ENCODE measurements at places on chromosomes 3 and 15.
A peak's percentile ranks its signal among the peaks of the same experiment; 100 is the strongest.

- DNase-seq, result no peak
Observed at GRCh38 chr15:23758891-23759290, 71.8 kb upstream of the NDN start.

GRCh38 chr3:170701696-170702678 is 116.1 kb upstream of the SLC7A14 start:
- no peak for DNase-seq

GRCh38 chr3:7779331-7779730 is 722.3 kb upstream of the LMCD1 start:
- no peak for DNase-seq

- DNase-seq, result no peak
Observed at GRCh38 chr3:112615989-112616731, 24.8 kb downstream of the CCDC80 start.

DNA sequence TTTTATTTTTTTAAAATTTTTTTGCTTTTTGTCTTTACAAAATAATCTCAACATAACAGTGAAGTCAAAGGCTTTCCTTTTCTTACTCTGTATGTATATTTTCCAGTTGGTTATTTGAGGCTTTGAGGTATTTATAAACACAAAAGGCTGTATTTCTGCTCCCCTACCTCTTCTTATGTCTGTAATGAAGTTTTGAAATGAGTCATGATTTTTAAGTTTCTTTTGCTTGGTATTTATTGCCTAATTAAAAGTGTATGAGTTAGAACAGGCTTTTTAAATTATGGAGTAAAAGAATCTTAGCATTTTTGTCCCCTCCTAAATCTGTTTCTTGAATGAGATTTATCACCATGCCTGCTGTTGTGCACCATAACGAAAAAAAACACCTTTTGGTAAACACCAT is 66.0 kb downstream of the DCUN1D1 start:
- DNase-seq, result no peak

GRCh38 chr3:127986803-127987202 is 65.4 kb upstream of the SEC61A1 start:
- no peak for DNase-seq

- DNase-seq, result no peak
Observed at GRCh38 chr15:24945711-24946110, 9.1 kb upstream of the SNRPN start.

GRCh38 chr3:34300621-34301020 is 502.2 kb downstream of the PDCD6IP start:
- DNase-seq, result no peak

GRCh38 chr3:48990636-48991469 is 812 bp downstream of the P4HTM start:
- no peak for DNase-seq

- DNase-seq, result peak; percentile 2
Observed at GRCh38 chr3:126051741-126052140, 32.2 kb downstream of the SLC41A3 start.

GRCh38 chr3:57981483-57982087 is 26.6 kb upstream of the FLNB start:
- DNase-seq, result no peak

DNA sequence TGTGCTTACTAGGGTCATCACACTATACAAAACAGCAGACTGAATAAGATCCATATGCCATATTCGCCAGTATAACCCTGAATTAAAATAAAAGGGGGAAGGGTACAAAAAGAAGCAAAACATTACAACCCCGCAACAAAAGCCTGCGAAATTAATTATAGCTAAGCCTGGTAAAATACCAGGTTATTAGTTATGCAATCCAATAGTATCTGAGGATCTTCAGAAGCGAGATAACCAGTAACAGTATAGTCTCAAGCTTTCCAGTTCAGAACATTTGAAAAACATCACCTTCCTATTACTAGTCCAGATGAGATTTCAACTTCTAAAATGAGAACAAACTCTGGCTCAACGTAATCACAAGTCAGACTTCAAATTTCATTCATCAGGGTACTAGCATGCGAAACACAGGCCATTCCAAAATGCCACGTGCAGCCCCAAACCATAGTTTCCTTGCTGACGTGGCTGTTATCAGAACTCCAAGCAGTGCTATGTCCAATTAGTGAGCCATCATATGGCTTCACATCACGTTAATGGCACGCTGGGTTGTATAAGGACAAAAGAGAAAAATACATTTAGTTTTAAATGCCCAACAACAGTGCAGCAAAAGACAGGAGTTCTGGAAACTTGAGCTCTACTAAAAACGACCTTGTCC is 1.1 kb downstream of the SSR3 start:
- DNase-seq, result no peak

DNA sequence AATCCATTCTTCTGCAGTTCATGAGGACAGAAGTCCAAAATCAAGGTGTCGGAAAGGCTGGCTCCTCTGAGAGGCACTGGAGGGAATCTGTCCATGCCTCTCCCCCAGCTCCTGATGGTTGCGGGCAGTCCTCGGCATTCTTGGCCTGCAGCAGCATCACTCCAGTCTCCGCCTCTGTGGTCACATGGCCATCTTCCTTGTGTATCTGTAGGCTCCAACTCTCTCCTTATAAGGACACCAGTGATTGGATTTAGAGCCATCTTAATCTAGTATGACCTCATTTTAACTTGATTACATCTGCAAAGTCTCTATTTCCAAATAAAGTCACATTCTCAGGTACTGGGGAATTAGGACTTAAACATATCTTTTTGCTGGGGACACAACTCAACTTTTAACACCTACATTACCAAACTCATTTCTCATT is 56.0 kb upstream of the FLNB start:
- DNase-seq, result no peak

DNA sequence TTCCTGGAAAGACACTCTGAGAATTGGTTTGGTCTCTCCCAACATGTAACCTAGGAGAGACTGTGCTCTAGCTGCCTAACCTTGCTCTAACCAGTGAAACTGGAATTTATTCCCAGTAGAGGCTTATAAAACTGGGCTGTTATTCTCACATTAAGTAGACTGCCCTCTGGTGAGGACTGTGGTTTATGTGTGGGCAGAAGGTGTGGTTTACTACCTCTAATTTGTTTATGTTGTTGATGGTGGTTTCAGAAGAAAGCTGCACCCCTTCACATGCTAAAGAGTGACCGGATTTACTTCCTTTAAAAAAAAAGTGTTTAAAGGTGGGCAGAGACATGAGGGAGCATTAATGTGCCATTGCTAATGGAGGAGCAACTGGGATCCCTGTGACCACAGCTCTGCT is 273.2 kb downstream of the MECOM start:
- no peak for DNase-seq

DNA sequence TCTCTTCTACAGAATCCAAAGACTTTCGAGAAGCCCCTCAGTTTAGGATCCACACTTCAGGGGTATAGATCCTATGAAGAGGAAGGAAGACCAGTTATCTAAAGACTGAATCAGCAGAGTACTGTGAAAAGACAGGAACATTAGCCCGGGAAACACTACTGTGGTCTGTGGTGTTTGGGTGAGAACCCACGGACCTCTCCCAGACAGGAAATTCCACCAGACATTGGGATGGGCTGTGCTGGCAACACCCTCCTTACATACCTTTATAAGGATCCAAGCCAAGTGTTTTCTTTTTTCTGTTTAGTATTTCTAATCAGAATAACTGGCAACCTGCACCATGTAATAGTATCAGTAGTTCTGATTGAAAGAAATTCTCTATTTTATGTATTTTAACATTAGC is 14.1 kb downstream of the TMEM207 start:
- DNase-seq, result no peak

GRCh38 chr3:106962993-106963392 is 414.2 kb upstream of the CCDC54 start:
- DNase-seq, result no peak

GRCh38 chr15:30929064-30929669 is 25.5 kb downstream of the FAN1 start:
- DNase-seq, result no peak

- DNase-seq, result no peak
Observed at GRCh38 chr3:185976977-185977678, 39.3 kb upstream of the TRA2B start.

- DNase-seq, result no peak
Observed at GRCh38 chr3:21682206-21682605, 68.8 kb downstream of the ZNF385D start.

DNA sequence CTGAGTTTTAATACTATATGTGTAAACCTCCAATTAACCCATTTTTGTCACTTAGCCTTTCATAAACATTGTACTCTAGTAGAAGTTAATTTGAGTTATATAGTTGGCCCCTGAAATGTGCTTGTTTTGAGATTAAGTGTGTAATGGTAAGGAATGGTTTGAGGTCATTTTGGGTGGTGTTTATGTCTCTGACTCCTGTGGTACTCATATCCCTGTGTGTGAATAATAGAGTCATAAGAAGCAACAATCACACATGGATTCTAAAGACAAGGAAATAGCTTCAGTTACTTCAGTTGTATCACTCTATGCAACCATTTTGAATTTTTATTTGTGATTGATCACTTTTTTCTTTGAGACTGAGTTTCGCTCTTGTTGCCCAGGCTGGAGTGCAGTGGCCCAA is 408.5 kb downstream of the MFSD1 start:
- DNase-seq, result no peak

DNA sequence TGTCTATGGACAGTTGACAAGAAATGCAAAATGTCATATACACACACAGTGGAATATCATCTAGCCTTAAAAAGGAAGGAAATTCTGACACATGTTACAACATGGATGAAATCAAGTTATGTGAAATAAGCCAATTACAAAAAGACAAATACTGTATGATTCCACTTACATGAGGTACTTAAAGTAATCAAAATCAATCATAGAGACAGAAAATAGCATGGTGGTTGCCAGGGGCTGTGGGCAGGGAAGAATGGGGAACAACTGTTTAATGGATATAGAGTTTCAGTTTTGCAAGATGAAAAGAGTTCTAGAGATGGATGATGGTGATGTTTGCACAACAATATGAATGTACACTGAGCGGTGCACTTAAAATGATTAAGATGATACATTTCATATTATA is 613.8 kb upstream of the ZNF385D start:
- no peak for DNase-seq

- DNase-seq, result no peak
Observed at GRCh38 chr3:84547207-84547606, 411.6 kb upstream of the CADM2 start.

DNA sequence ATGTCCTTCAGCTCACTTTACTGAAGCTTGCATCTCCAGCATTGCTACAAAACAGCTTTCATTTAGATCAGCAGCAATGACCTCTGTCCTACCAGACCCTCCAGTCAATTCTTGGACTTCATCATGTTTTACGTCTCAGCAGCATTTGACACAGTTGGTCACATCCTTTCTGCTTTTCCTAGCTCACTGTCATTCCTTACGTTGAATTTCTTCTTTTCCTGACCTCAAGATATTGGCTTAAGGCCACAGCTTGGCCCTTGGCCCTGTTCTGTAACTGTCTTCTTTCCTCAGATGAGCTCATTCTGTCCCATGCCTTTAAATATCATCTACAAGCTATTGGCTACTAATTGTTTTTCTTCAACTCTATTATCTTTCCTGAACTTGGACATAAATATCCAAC is 576.2 kb upstream of the KCNMB2 start:
- no peak for DNase-seq

DNA sequence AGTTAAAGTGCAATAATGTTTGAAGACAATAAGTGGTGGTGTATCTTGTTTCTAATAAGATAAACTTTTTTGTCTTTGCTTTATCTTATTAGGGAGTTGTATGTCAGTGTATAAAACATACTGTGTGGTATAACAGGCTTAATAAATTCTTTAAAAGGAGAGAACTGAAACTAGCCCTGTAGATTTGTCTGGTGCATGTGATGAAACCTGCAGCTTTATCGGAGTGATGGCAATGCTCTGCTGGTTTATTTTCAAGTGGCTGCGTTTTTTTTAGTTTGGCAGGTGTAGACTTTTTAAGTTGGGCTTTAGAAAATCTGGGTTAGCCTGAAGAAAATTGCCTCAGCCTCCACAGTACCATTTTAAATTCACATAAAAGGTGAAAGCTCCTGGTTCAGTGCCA is 2.7 kb downstream of the RPL15 start:
- no peak for DNase-seq

DNA sequence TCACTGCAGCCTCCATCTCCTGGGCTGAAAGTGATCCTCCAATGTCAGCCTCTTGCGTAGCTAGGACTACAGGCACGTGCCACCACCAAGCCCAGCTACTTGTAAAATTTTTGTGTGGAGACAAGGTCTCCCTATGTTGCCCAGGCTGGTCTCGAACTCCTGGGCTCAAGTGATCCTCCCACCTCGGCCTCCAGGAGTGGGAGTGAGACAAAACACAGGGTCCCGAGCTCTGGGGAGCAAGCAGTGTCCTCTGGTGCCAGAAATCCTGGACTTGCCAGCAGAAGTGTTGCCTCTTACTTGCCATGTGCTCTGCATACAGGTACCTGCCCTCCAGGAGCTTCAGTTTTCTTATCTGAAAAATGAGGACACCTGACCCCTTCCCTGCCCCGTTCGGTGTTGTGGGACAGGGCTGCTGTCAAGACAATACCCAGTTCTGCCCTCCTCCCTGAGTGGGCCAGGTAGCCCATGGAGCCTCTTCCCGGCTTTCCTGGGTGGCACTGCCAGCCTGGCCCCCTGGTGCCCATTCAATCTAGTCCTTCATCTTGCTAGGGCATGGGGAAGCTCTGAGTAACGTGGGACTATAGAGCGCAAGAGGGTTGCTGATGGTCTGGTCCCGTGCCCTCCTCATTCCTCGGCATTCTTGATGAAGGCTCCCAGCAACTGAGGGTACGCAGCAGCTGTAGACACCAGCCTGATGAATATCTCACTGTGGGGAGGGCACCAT is 164.6 kb downstream of the GOLGA6L4 start:
- DNase-seq, result peak; percentile 46

DNA sequence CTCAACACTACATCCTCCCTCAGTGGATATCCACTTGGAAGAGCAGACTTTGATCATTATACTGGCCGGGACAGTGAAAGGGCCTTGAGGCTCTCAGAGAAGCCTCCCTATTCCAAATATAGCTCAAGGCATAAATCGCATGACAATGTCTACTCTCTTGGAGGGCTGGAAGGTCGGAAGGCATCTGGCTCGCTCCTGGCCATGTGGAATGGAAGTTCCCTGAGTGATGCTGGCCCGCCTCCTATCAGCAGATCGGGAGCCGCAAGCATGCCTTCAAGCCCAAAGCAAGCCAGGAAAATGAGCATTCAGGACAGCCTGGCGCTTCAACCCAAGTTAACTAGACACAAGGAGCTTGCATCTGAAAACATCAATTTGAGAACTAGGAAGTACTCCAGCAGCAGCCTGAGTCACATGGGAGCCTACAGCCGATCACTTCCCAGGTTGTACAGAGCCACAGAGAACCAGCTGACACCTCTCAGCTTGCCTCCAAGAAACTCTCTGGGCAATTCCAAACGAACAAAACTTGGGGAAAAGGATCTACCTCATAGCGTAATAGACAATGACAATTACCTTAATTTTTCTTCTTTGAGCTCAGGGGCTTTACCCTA is 25.4 kb downstream of the PHLDB2 start:
- no peak for DNase-seq

GRCh38 chr15:27077790-27078189 is 106.8 kb downstream of the GABRG3 start:
- DNase-seq, result no peak

GRCh38 chr3:100613721-100614390 is 4.5 kb downstream of the ADGRG7 start:
- DNase-seq, result no peak

- DNase-seq, result no peak
Observed at GRCh38 chr15:35123743-35124142, 38.6 kb upstream of the NANOGP8 start.

GRCh38 chr3:167885277-167885676 is 149.8 kb downstream of the SERPINI1 start:
- DNase-seq, result no peak

- no peak for DNase-seq
Observed at GRCh38 chr15:56056626-56057025, 63.2 kb upstream of the NEDD4 start.

GRCh38 chr3:165852191-165852590 is 15.0 kb upstream of the BCHE start:
- no peak for DNase-seq
